ENCODE measurements at places on chromosomes 2 and 18.

DNA sequence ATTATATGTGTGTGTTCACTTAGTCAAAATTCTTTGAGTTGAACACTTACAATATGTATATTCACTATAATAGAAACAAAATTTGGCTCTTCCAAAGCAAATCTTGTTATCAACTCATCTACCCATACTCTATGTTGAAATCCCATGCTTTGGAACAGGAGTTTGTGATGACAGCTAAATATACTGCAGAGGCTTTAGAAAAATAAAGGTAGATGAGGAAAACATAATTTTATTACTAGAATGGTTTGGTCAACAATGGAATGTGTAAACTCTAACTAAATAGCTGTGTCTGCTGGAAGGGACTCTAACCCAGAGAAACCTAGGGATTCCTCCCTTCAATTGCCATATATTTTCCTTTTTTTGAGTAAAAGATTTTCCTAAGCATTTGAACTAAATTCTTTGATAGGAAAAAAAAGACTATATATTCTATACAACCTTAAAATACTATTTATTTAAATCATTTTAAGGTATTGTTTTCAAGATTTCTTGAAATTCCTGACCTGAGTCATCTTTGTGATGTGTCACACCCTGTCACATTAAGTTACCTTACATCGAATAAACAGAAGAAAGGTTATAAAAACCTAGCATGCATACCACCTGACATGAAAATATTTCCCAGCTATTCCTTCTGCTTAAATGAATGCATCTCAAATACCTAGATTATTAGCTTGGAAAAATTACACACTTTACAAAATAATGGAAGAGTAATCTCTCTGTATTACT, 175.5 kb downstream of the OTX1 start:
- no peak for DNase-seq

GRCh38 chr2:57569396-57569795, 477.2 kb upstream of the VRK2 start:
- no peak for DNase-seq

DNA sequence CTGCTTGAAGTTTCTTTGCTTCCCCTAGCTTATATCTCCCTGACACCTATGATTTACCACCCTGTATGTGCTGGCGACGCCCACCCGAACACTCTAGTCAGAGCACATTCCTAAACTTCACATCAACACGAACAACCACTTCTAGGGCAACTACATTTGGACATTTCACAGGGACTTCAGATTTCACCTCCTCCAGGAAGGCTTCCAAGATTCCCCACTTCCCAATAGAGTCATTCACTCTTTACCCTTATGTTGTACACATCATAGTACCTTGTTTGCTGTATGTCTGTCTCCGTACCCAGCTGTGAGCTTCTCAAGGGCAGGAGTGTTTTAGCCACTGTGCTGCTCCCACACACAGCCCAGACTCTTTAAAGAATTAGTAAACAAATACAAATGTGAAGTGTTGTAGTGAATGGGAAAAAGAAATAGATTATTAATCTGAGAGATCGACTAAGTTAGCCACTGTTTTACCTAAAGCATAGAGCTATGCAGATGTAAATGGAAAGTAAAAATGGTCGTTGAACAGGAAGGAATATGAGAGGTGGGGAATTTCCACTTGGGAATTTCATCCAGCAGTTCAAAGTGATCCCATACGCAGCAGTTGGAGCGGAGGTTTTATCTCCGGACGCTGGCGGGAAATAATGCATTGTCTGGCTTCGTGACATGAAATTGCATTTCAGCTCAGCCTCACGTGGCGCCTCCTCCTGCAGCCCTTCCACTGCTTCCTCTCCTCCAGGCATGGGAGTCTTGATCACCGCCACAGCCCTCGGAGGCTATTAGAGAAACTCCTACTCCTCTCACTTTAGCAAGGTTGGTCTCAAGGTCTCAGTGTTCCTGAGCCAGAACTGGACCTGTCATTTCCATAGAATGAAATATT, 233.4 kb upstream of the COPS8 start:
- DNase-seq: no peak

GRCh38 chr2:158432117-158432516, 24.4 kb downstream of the CCDC148 start:
- no peak for DNase-seq

GRCh38 chr2:232449964-232450363, 6.0 kb upstream of the ALPI start:
- no peak for DNase-seq

- no peak for DNase-seq
Measured at GRCh38 chr18:677951-678381, 20.5 kb downstream of the TYMS start.

DNA sequence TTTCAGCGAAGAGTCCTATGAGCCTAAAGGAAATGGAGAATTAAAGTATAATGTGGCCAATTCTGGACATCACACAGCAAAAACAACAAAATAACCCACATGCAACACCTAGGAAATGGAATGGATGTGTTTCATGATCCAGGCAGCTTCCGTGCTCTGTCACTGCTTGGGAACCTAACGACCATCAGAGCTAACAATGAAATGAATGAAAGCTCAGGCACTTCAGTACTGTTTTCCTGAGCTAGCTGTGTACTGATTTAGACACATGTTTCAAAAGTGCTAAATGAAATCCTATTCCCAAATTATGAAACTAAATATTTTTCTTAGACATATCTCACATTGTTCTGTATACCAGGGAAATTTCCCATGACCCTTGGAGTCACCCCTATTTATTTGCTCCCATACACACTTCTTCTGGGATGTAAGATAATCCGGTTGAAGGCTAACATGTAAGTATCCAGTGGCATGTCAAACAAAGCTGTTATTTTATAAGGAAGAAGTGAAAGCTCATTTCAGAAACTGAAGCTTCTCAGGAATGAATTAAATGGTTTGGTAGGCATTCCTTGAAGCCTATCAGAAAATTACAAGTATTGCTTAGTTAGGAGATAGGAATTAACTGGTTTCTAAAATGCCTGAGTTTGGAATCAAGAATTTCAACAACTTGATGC, 108.5 kb upstream of the RND3 start:
- DNase-seq: no peak

GRCh38 chr18:32688821-32689220, 84.0 kb downstream of the KLHL14 start:
- no peak for DNase-seq

DNA sequence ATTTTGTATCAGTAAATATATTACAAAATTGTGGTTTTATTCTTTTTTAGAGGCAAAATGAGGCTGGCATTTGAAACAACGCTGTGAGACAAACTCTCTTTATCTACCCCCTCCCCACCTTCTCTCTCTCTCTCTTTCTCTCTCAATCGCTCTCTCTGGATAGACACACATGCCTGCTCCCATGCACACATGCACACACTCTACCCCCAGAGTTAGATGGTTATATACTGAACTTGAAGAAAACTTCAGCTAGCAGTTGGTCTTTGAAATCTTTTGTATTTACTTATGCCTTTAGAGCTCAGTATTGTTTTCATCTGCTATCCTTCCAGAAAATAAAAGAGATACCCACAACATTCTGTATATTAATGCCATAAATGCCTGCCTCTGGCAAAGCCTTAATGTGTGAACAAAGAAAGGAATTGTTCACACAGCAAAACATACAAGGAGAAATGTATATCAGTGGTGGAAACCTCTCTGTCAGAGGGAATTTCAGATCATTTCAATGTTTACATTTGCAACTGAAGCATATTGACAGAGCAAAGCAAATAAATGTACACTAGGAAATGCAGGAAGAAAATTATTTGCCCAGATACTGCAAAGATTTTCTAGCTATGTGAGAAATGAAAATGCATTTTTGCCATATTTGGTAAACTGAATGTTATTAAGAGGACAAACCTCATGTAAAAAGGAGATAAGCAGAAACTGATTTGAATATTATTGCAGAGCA, 217.0 kb upstream of the UBE2E3 start:
- no peak for DNase-seq
